ENCODE measurements at places on chromosomes 2 and 18. TPM values are rescaled to one million over a fixed set of nuclear protein-coding genes. Genes with fewer than 3 reads are reported as not detected.

RESP18 gene
- not detected for total RNA-seq

CXCR4 gene
- 95.7 TPM for total RNA-seq

SERPINB3 gene
- total RNA-seq = not detected

NEURL3 gene
- total RNA-seq = 0.27 TPM

MTLN gene
- 18.3 TPM for total RNA-seq

NRBP1 gene
- total RNA-seq = 108 TPM

FBLN7 gene
- total RNA-seq = 17.3 TPM
